ENCODE measurements at places on chromosomes 12 and 14. TPM values are rescaled to one million over a fixed set of nuclear protein-coding genes. Genes with fewer than 3 reads are reported as not detected.

Gene CLEC2D
- total RNA-seq, result 0.32 TPM

Gene SLC41A2
- total RNA-seq, result 30.9 TPM

Gene B4GALNT1
- 45.0 TPM for total RNA-seq

Gene L3HYPDH
- 38.2 TPM for total RNA-seq

Gene PPM1H
- total RNA-seq, result 9.8 TPM

Gene DUSP6
- total RNA-seq, result 12.2 TPM

Gene KRT85
- not detected for total RNA-seq

Gene SERPINA12
- not detected for total RNA-seq

Gene PLEKHG7
- not detected for total RNA-seq

Gene KRT77
- total RNA-seq, result not detected

Gene PCED1B
- total RNA-seq, result 15.9 TPM

Gene RASSF9
- 1.2 TPM for total RNA-seq

Gene TXNDC16
- total RNA-seq, result 0.78 TPM

Gene FAM222A
- 6.0 TPM for total RNA-seq

Gene NINJ2
- 0.53 TPM for total RNA-seq

Gene ESR2
- total RNA-seq, result 0.07 TPM

Gene EFS
- not detected for total RNA-seq

Gene FGF6
- not detected for total RNA-seq

Gene CHGA
- total RNA-seq, result 3.0 TPM

Gene COL2A1
- total RNA-seq, result 0.18 TPM

Gene ZFYVE26
- total RNA-seq, result 6.0 TPM

Gene C12orf75
- 125 TPM for total RNA-seq

Gene GSKIP
- total RNA-seq, result 19.7 TPM

Gene ARHGEF40
- total RNA-seq, result 7.7 TPM

Gene RACGAP1
- total RNA-seq, result 73.6 TPM

Gene SENP1
- 11.5 TPM for total RNA-seq

Gene TROAP
- total RNA-seq, result 78.4 TPM

Gene PLEKHH1
- total RNA-seq, result 2.7 TPM

Gene TAS2R31
- total RNA-seq, result 0.27 TPM

Gene TPH2
- not detected for total RNA-seq

Gene NID2
- total RNA-seq, result 31.9 TPM

Gene PIK3C2G
- not detected for total RNA-seq

Gene GPD1
- 0.22 TPM for total RNA-seq

Gene RNFT2
- total RNA-seq, result 2.9 TPM

Gene BLOC1S1
- 131 TPM for total RNA-seq

Gene KRT1
- total RNA-seq, result not detected

Gene FOXN4
- total RNA-seq, result 0.08 TPM

Gene GLIPR1L1
- not detected for total RNA-seq

Gene ATN1
- total RNA-seq, result 38.8 TPM

Gene RFX4
- 0.07 TPM for total RNA-seq

Gene COX8C
- not detected for total RNA-seq

Gene MYO1H
- not detected for total RNA-seq

Gene CISTR
- total RNA-seq, result not detected

Gene WSCD2
- not detected for total RNA-seq

Gene SYNDIG1L
- not detected for total RNA-seq

Gene WNT1
- 0.21 TPM for total RNA-seq

Gene TPPP2
- total RNA-seq, result not detected

Gene ADCY4
- not detected for total RNA-seq

Gene DNAL1
- total RNA-seq, result 10.2 TPM

Gene CD9
- total RNA-seq, result 241 TPM

Gene TCL1B
- total RNA-seq, result not detected

Gene KLRB1
- not detected for total RNA-seq

Gene ENDOU
- not detected for total RNA-seq

Gene TGM1
- total RNA-seq, result 0.98 TPM

Gene KRT73
- not detected for total RNA-seq

Gene WASHC4
- 26.3 TPM for total RNA-seq

Gene ITGB7
- 0.30 TPM for total RNA-seq

Gene FRS2
- total RNA-seq, result 13.4 TPM

Gene NXPH4
- 6.8 TPM for total RNA-seq
